ENCODE measurements at places on chromosomes 5 and 9. TPM values are rescaled to one million over a fixed set of nuclear protein-coding genes. Genes with fewer than 3 reads are reported as not detected.

The EPB41L4B gene
- total RNA-seq: not detected

The ORM1 gene
- total RNA-seq: not detected

The ARL14EPL gene
- total RNA-seq: not detected

The PCDHB6 gene
- not detected for total RNA-seq

Data from CD4-positive, CD25-positive, alpha-beta regulatory T cell (primary cell).